Neural progenitor cell (in vitro differentiated cells): ENCODE measurements at places on chromosomes 4 and X. TPM values are rescaled to one million over a fixed set of nuclear protein-coding genes. Genes with fewer than 3 reads are reported as not detected.

DNA sequence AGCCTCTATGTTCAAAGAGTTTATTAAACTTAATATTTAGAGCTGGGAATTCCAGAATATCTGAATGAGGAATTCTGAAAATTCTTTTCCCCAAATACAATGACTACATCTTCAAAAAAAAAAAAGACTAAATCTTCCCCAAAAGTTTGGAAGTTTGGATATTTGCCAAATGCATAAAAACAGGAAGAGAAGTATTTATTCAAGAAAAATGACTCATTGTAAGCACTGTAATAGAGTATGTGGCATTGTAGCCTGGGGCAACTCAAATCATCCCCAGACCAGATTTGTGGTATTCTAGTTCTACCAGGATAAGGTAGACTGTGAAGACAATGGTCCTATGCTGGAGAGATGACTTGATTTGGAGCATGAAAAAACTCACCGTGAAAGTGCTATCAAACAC is 78.5 kb upstream of the PDHA2 start:
- no peaks in the 10 kb centered on the region for H3K27me3 ChIP-seq
- no peak overlapping the region for H3K4me3 ChIP-seq
- H3K27ac ChIP-seq, result no peak overlapping the region
- DNase-seq, result no peak
- no peaks in the 10 kb centered on the region for H3K4me1 ChIP-seq
- no peaks in the 10 kb centered on the region for H3K36me3 ChIP-seq

DNA sequence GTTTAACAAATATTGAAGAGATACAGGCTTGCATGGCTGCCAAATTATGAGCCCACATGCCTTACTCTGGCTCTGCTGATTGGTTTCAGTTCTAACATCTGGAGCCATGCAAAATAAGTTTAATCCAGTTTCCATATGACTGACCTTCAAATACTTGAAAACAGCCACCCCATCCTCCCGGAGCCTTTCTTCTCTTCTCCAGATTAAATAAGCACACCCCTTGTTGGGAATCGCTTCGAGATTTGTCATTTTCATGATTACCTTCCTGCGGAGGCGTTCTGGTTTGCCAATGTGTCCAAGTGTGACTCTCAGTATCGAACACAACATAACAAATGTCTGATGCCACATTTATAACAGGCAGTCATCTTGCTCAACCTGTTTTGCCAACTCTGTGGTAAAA is 101.6 kb upstream of the JADE1 start:
- DNase-seq, result no peak
- no peaks in the 10 kb centered on the region for H3K36me3 ChIP-seq
- H3K4me1 ChIP-seq, result no peaks in the 10 kb centered on the region
- H3K4me3 ChIP-seq, result no peak overlapping the region
- H3K27ac ChIP-seq, result no peak overlapping the region

DNA sequence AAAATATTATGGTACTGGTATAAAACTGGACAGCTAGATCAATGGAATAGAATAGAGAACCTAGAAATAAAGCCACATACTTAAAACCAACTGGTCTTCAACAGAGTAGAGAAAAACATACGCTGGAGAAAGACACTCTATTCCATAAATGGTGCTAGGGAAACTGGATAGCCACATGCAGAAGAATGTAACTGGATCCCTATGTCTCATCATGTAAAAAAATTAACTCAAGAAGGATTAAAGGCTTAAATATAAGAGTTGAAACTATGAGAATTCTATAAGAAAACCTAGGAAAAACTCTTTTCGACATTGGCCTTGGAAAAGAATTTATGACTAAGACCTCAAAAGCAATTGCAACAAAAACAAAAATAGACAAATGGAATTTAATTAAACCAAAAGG is 114.6 kb downstream of the PCDH18 start:
- H3K36me3 ChIP-seq, result no peaks in the 10 kb centered on the region
- H3K27ac ChIP-seq, result no peak overlapping the region
- no peak overlapping the region for H3K4me3 ChIP-seq
- H3K4me1 ChIP-seq, result no peaks in the 10 kb centered on the region
- DNase-seq, result no peak

DNA sequence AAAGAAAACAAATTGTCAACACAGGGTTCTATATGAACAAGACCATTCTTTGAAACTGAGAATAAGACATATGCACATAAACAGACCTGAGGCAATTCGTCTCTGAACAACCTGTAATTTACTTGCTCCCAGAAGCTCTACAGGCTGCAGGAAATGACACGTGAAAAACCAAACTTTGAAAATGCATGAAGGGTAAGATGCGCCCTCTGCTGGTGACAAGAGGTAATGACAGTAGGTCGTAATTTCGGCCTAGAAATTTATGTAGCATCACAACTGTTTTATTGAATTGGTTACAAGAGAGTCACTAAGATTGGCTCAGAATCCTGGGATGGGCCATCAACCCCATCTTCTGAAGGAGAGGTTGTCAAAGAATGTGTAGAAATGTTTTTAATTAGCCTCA is 276.5 kb downstream of the PPP4R3C start:
- no peaks in the 10 kb centered on the region for H3K36me3 ChIP-seq
- DNase-seq, result peak; percentile 35
- no peak overlapping the region for H3K27ac ChIP-seq
- H3K4me1 ChIP-seq, result no peaks in the 10 kb centered on the region

DNA sequence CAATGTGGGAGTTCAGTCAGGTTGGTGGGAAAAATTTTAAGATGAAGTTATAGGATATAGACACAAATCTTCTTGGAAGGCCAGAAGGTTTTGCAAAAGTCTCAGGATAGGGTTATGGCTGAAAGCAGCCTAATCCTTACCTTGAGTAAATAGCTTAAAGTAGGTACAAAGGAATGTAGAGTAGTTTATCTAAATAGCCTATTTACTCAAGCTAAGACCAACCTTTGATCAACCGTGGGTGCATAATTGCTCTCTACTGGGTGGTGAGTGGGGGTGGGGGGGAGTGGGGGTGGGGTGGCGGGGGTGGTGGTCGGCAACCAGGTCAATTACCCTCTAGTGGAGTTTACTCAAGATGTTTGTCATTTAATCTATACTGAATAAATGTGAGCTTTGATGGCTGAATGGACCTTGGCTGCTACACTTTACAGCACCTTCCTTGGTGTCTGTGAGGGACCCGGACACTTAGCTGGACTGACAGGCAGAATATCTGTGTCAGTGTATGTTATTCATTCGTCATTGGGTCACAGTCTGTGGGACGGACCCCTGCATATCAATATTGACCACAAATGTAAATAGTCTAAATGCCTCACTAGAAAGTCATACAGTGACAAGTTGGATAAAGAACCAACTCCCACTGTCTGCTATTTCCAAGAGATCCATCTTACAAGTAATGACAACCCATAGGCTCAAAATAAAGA is 545.7 kb upstream of the PABPC4L start:
- H3K4me3 ChIP-seq, result no peak overlapping the region
- no peak for DNase-seq
- H3K4me1 ChIP-seq, result peaks cover 4% of the 10 kb centered on the region
- no peaks in the 10 kb centered on the region for H3K27me3 ChIP-seq

DNA sequence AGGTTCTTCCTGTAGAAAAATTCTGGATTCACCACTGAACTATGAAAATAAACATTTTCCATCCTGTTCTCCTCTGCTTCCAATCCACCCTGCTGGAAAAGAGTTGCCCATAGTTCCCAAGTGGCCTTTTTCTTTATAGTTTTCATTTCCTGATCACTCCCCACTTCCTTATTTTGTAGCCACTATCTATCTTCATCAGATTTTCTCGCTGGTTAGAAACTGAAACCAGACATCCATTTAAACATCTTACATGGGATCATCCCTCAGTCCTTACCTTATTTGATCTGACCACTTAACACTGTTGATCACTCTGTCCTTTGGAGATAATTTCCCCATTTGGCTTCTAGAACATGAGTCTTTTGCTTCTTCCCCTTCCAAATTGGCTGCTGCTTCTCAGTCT is 42.2 kb upstream of the SCOC start:
- no peaks in the 10 kb centered on the region for H3K27me3 ChIP-seq
- no peaks in the 10 kb centered on the region for H3K4me1 ChIP-seq
- H3K36me3 ChIP-seq, result no peaks in the 10 kb centered on the region
- H3K27ac ChIP-seq, result no peak overlapping the region

GRCh38 chr4:105305019-105305836 is 158.6 kb downstream of the TET2 start:
- no peaks in the 10 kb centered on the region for H3K27me3 ChIP-seq
- H3K27ac ChIP-seq, result no peak overlapping the region
- H3K4me3 ChIP-seq, result no peak overlapping the region
- DNase-seq, result no peak
- no peaks in the 10 kb centered on the region for H3K4me1 ChIP-seq
- H3K36me3 ChIP-seq, result no peaks in the 10 kb centered on the region

The TMEM31 gene
- total RNA-seq, result 0.46 TPM in 1 of 2 replicates, not detected in the other

The SORCS2 gene
- 5.2 and 12.9 TPM in 2 replicates for total RNA-seq

The GAGE12F gene
- total RNA-seq, result not detected in 2 replicates

The DCX gene
- 4.7 and 4.8 TPM in 2 replicates for total RNA-seq

- H3K36me3 ChIP-seq, result no peaks in the 10 kb centered on the region
- H3K4me3 ChIP-seq, result no peak overlapping the region
- no peaks in the 10 kb centered on the region for H3K27me3 ChIP-seq
- DNase-seq, result peak; percentile 26
Observed at GRCh38 chr4:55363691-55364351, 17.8 kb downstream of the SRD5A3 start.

- H3K27ac ChIP-seq, result no peak overlapping the region
- H3K27me3 ChIP-seq, result peaks cover 62% of the 10 kb centered on the region
- H3K36me3 ChIP-seq, result no peaks in the 10 kb centered on the region
- H3K4me1 ChIP-seq, result no peaks in the 10 kb centered on the region
Observed at GRCh38 chrX:614136-614535, 16.5 kb upstream of the SHOX start.

GRCh38 chrX:21963269-21963668 is 22.8 kb downstream of the SMS start:
- H3K4me1 ChIP-seq, result no peaks in the 10 kb centered on the region
- H3K27ac ChIP-seq, result no peak overlapping the region
- no peaks in the 10 kb centered on the region for H3K36me3 ChIP-seq
- DNase-seq, result no peak

The BTC gene
- total RNA-seq, result 0.80 and 0.81 TPM in 2 replicates

The COQ2 gene
- 23.7 and 32.7 TPM in 2 replicates for total RNA-seq

GRCh38 chr4:84220990-84221389 is 278.1 kb downstream of the NKX6-1 start:
- H3K4me3 ChIP-seq, result no peak overlapping the region
- no peak overlapping the region for H3K27ac ChIP-seq
- H3K36me3 ChIP-seq, result no peaks in the 10 kb centered on the region
- DNase-seq, result no peak
- no peaks in the 10 kb centered on the region for H3K27me3 ChIP-seq

- H3K4me3 ChIP-seq, result no peak overlapping the region
- H3K27me3 ChIP-seq, result no peaks in the 10 kb centered on the region
- H3K4me1 ChIP-seq, result no peaks in the 10 kb centered on the region
- DNase-seq, result no peak
- no peaks in the 10 kb centered on the region for H3K36me3 ChIP-seq
Observed at GRCh38 chr4:88091378-88091777, 67.1 kb downstream of the ABCG2 start.

The EVC gene
- total RNA-seq, result 3.6 and 10.8 TPM in 2 replicates

The CLIC2 gene
- 0.28 TPM in 1 of 2 replicates, not detected in the other for total RNA-seq

DNA sequence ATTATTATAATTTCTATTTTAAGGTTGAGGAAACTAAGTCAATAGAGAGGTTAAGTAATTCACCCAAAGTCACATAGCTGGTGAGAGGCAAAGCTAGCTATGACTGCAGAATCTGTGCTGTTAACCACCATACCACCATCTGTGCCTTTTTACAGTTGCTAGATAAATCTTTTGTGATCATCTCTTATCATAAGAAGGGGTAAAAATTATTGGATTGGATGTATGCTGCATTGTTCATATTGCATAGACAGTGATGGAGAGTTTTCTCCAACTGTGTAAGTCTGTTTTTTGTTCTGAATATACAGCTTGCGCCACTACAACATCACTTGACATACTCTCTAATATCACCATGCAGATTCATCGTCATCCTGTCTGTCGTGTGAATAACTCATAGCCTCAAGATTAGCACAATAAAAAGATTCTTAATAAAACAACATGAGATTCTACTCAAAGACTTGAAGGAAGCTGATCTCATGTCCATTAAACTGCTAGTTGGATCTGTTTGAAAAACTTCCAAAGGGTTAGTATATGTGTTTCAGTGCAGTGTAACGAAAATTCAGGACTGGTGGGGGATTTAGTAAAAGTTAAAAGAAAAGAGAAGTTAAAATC is 495.9 kb downstream of the SPRY1 start:
- H3K27me3 ChIP-seq, result no peaks in the 10 kb centered on the region
- H3K36me3 ChIP-seq, result no peaks in the 10 kb centered on the region
- H3K4me3 ChIP-seq, result no peak overlapping the region
- no peaks in the 10 kb centered on the region for H3K4me1 ChIP-seq
- no peak overlapping the region for H3K27ac ChIP-seq

GRCh38 chr4:108602163-108602562 is 18.2 kb upstream of the RPL34 start:
- no peak overlapping the region for H3K27ac ChIP-seq
- H3K36me3 ChIP-seq, result no peaks in the 10 kb centered on the region
- no peaks in the 10 kb centered on the region for H3K27me3 ChIP-seq
- no peak overlapping the region for H3K4me3 ChIP-seq

GRCh38 chr4:140151699-140152012 is 2.3 kb downstream of the MAML3 start:
- H3K27ac ChIP-seq, result peak overlapping the region; percentile 96
- H3K27me3 ChIP-seq, result no peaks in the 10 kb centered on the region
- DNase-seq, result peak; percentile 95
- peaks cover 28% of the 10 kb centered on the region for H3K4me1 ChIP-seq

DNA sequence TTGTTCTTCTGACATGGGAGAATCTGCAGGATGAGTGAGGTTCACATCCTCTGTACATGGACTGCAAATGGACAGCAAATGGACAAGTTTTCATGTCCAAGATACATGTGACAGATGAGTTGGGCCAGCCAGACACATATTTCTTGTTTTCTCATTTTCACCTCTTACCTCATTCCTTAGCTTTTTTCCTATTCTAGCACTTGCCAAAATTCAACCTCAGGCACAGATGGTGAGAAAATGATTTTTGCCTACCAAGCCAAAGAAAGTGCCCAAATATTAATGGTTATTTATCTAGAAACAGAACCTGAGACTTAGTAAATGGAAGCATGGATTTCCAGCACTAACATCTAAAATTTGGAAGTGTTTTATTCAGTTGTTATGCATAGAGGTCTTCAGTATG is 402.2 kb downstream of the AFF2 start:
- no peaks in the 10 kb centered on the region for H3K4me1 ChIP-seq
- no peaks in the 10 kb centered on the region for H3K27me3 ChIP-seq
- H3K27ac ChIP-seq, result no peak overlapping the region
